DMS79 treated with DMSO at 0.1 percent for 48 hours (cell line): ENCODE measurements at places on chromosomes 3 and 15.

- DNase-seq: no peak
Measured at GRCh38 chr3:144106970-144107369, 135.3 kb downstream of the DIPK2A start.

DNA sequence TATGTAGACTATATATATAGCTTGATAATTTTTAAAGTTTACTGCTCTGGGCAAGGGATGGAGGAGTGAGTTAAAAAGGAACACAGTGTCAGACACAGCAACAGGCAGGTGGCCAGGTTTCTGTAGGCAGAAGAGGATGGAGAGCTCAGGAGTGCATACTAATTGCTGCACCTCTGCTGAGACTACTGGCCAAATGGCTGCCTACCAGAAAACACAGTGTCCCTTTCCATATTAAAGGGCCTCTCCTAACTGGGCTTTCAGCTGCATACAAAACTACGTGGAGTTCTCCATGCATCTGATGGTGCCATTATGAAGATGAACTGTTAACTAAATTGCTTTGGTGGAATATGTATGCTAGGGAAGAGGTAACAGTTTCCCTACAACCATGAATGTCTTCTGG, 1.8 kb downstream of the ATP13A4 start:
- DNase-seq: no peak

GRCh38 chr15:32974691-32975090, 219.8 kb downstream of the FMN1 start:
- no peak for DNase-seq

GRCh38 chr15:20356444-20356910, 185.1 kb downstream of the GOLGA6L6 start:
- no peak for DNase-seq

- no peak for DNase-seq
Measured at GRCh38 chr3:45105855-45106671, 40.1 kb downstream of the CDCP1 start.

GRCh38 chr3:35592589-35593295, 46.6 kb upstream of the ARPP21 start:
- DNase-seq: no peak

- no peak for DNase-seq
Measured at GRCh38 chr3:181610083-181610972, 101.4 kb upstream of the SOX2 start.

DNA sequence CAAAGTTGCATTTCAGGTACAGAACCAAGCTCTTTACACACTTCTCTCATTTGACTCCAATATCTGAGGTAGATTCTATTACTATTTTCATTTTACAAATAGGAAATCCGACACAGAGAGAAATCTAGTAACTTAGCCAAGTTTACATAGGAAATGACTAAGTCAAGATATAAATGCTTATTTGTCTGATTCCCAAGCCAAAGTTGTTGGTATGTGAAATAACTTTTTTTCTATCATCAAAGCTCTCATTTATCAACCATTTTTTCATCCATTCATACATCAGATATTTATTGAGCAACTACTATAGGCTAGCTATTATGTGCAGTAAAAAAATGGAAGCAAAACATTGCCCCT, 89.2 kb upstream of the MITF start:
- no peak for DNase-seq

DNA sequence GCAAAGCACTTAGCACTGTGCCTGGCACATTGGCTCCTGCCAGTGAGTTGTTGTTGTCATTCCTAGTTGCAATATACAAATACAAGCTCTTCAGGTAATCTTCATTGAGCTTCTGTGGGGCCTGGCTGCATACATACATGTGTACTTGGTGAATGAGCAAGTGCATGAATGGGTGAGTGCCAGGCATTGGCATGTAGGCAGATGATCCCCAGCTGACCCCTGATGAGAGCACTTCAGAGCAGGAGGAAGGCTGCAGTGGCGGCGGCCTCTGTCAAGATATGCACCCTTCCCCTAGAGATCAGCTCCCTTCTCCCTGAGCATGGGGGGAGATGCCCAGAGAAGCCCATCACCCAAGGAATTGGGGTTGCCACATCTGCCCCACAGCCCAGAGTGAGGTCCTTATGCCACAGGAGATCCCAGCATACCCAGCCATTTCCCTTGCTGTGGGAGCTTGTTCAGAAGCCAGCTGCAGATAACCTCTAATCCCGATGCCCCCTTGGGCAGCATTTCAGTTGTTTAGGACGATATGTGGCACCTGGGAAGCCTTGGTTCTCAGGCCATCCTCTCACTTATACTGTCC, 8.8 kb downstream of the CACNA2D3 start:
- no peak for DNase-seq
